ENCODE measurements at places on chromosomes 2 and 18.

- no peak for DNase-seq
Measured at GRCh38 chr2:33673937-33674336, 74.8 kb upstream of the FAM98A start.

- no peak for DNase-seq
Measured at GRCh38 chr2:195108182-195108581, 548.8 kb upstream of the SLC39A10 start.

- peak; percentile 68 for DNase-seq
Measured at GRCh38 chr2:88735853-88736252, 44.4 kb downstream of the RPIA start.

- no peak for DNase-seq
Measured at GRCh38 chr2:240647503-240648154, 22.3 kb downstream of the GPR35 start.

DNA sequence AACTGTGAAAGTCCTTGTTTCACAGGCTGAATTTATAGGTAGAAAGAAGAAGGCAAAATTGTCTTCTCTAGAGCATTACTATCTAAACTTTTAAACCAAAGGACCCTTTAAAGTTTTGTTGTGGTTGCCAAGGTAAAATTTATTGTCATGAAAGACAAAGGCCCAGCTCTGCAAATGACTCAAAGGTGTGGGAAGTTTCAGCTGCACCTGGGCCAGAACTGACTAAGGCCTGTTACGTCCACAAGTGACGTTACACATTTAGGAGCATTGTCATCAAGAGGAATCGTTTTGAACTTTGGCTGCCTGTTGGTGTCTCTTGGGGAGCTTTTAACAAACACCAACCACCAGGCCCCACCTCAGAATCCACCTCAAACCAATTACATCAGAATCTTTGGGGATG is 8.1 kb upstream of the DSC3 start:
- no peak for DNase-seq

- DNase-seq = no peak
Measured at GRCh38 chr2:221103930-221104329, 468.2 kb downstream of the EPHA4 start.

GRCh38 chr2:108165729-108166128 is 74.0 kb upstream of the SULT1C3 start:
- DNase-seq = no peak

- DNase-seq = no peak
Measured at GRCh38 chr2:160076241-160076640, 13.8 kb upstream of the PLA2R1 start.

- DNase-seq = no peak
Measured at GRCh38 chr2:29397713-29398112, 282.5 kb downstream of the CLIP4 start.

- no peak for DNase-seq
Measured at GRCh38 chr2:54691445-54692135, 31.9 kb upstream of the EML6 start.

All from trophoblast cell (in vitro differentiated cells and primary cell).